ENCODE measurements at places on chromosomes 3 and 15.

DNA sequence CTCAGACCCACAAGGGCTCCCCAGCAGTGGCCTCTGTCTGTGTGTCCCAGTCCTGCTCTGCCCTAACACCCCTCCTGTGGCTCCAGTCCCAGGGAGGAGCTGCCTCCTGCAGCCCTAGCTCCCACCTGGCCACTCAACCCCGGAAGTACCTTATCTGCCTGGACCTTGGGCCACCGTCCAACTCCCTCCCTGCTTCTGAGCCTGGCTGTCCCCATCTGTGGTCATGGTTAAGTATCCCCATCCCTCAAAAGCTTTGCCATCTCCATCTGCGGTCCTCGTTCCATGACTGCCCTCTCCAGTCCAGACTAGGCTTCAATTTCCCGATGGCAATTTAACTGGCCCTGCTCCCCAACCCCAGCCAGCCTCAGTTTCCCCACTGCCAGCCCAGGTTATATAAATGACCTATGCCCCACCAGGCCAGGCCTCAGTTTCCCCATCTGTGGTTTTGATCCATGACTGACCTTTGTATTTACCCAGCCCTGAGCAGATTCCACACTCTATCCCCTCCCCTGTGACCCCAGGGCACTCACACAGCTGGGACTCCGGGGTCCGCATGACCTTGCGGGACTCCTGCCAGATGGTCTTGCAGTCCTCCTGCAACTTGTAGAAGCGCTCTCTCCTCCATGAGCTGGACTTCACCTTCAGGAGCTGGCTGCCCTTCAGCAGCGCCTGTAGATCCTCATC, 9.6 kb downstream of the PLCD1 start:
- DNase-seq, result no peak

- no peak for DNase-seq
Observed at GRCh38 chr3:196886144-196886543, 18.4 kb downstream of the SENP5 start.

DNA sequence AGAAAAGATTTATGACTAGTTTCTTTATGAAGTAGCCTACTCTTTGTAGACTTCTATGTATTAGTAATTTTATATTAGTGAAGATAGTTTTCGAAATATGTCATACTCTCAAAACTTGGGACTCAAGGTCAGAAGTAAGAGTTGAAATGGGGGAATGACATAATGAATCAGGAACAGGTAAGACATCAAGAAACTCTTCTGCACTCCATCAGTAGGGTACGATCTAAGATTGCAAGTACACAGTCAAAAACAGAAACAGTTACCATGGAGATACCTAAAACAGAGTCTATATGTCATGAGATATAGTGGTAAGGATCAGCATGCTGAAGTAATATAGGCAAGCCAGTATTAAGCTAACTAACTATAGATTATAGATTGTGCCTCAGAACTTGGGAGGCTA, 187.0 kb upstream of the MLF1 start:
- no peak for DNase-seq

DNA sequence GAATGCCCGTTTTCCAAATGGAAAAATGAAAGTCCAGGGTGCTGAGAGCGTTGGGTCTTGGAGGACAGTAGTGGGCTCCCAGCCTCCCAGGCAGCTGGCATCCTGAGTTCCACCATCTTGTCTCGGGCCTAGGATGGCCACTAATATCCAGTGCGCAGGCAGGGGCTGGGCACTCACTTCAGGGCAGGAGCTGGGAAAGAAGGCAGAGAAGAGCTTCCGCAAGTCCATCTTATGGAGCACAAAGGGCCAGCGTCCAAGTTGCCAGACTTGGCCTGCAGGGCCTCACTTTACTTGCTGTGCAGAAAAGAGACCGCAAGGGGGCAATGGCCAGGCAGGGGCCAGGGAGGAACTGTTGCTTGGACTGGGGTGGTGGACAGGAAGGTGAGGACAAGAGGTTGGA, 46.1 kb downstream of the IQSEC1 start:
- DNase-seq, result no peak

DNA sequence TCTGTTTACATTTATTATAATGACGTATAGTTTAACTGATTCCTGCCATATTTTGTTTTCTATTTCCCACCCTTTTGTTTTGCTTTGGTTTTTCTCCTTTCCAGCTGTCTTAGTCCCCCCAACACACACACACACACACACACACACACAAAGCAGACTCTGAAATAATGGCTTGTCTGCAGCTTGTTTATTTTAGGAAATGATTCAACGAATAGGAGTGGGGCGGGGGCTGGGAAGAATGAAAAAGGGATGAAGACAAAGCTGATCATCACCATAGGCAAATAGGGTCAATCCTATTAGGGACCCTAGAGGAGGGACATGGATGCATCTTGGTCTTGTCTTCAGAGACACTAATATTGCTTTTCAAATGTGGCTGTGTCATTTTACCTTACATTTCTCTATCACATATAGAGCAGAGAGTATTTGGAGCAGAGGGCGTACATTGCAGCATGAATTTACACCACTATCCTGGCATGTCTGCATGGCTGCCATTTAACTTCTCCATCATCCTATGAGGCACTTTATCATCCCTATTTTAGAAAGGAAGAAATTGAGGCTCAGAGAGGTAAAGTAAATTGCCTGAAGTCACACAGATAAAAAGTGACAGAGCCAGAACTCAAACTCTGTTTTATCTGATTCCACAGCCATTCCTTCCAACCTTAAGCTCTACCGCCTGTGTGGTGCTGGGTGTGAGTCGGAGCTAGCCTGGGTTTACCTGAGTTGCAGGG, 147.2 kb upstream of the TPM1 start:
- DNase-seq, result no peak

DNA sequence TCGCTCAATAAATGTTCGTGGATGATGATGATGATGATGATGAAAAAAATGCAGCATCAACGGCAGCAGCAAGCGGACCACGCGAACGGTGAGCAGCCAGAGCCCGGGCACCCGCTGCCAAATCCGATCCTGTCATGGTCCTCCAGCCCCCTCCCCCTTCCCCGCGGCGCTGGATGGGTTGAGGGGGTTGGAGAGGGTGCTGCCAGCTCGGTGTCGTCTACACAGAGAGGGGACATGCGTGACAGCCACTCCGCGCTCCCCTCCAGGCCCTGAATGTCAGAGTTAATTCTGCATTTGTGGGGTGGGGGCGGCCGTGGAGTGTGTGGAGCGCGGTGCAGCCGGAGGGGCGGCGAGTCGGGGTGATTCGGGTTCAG, 722 bp downstream of the CACNA1D start:
- DNase-seq, result no peak

Data from stimulated activated CD8-positive, alpha-beta memory T cell treated with anti-CD3 and anti-CD28 coated beads, Interleukin-7, amount 100 ng/mL, for 1 hour (primary cell).